Gastrocnemius medialis (tissue), 4 donors: ENCODE measurements at places on chromosomes 6 and 20. TPM values are rescaled to one million over a fixed set of nuclear protein-coding genes. Genes with fewer than 3 reads are reported as not detected.
A peak's percentile ranks its signal among the peaks of the same experiment; 100 is the strongest.

Gene PEX7
- 0.32 TPM for total RNA-seq

Gene NPEPL1
- 33.1 TPM for total RNA-seq

DNA sequence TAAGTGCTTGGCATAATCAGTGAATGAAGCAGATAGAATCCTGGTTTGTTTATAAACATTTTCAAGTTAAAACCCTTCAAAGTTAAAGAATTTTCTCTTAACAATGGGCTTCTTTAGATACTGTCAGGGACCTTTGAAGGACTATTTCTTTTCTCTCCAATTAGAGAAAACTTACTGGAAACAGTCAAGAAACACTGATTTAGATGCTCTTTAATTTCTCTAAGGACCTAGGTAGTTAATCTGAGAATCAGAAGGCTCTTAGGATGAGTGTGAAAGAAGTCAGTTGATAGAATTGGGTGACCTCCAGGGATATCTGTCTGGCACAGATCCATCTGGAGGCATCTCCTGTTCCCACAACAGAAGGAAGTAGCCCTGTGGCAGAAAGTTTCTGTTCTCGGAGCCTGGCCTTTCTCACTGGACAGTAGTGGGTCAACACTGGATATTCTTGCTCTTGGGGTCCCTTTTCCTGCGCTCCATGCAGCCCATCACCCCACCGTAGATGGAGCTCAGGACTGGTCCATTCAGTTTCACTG is 22.5 kb downstream of the KIAA0408 start:
- H3K36me3 ChIP-seq, result no peaks in the 10 kb centered on the region
- H3K4me3 ChIP-seq, result no peak overlapping the region
- no peak overlapping the region for H3K27ac ChIP-seq

GRCh38 chr20:650954-651353 is 2.0 kb downstream of the SRXN1 start:
- DNase-seq, result no peak
- peak overlapping the region; percentile 87 for H3K27ac ChIP-seq
- H3K4me3 ChIP-seq, result peak overlapping the region; percentile 76
- peaks cover 26% of the 10 kb centered on the region for H3K4me1 ChIP-seq

Gene NMBR
- not detected for total RNA-seq
